DMS53 (cell line): ENCODE measurements at places on chromosomes 1 and 21.

DNA sequence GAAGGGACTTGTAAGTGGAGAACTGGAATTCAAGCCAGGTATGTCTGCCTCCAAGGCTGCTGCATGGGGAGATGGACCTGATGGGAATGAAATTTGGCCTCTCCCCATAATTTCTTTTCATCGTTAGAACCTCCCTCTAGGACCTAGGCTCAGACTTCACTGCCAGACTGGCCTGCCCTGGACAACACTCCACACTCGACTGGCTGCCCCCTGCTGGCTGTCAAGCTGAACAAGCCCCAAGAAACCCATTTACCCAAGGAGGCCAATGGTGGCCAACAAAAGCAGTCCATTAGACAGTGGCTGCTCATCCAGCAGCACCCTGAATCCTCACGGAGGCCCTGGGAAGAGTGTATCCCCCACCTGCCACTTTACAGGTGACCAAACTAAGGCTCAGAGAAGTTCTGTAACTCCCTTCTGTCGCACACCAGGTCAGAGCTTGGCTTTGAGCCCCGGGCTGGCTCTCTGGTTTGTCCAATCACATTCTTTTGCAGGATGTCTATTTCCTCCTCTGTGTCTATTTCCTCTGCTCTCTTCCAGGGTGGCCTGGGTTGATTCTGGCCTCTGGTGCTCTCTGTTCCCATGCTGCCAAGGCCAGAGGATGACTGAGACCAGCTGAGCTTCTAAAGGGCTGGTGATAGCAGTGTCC, 3.8 kb downstream of the RNF186 start:
- DNase-seq = peak; percentile 64

DNA sequence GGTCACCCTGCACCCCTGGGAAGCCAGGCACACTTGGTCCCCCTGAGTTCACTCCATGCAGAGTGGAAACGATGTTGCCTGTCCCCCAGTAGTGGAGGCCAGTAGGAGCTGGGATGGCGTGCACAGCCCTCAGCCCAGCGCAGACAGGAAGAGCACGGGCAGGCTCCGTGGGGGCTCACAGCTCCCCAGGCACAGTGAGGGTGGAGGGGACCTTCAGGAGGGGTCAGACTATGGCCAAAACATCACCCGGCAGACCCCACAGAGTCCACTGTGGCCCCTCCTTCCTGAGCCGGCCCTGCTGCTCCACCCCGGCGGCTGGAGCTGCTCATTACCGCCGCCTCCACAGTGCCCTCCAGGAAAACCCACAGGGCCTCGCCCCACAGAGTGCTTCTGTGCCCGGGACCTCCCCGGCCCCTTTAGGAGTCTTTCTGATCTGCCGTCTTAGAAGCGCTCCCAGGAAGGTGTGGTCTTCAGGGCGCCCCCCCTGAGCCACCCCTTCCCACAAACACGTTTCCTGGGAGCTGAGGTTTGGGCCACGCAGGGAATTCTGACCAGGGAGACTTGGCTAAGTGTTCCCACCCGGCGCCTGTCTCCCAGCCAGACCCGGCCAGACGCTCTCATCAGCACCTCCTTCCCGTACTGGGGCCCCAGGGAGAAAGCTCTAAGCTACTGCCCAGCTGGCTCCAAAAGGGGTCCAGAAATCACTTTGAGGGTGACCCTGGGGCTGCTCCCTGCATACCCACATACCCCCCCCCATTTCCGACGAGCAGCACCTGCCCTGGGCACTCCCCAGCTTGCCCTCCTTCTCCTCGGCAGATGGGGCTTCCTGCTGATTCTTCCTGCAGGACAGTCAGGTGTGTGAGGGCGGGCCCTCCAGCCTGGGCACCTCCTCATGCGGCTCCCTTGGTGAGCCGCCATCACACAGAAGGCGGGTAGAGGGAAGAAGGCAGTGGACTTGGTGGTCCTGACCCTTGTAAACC, 38.8 kb downstream of the RIPK4 start:
- no peak for DNase-seq

- no peak for DNase-seq
Observed at GRCh38 chr1:25563330-25564215, 20.2 kb downstream of the LDLRAP1 start.

DNA sequence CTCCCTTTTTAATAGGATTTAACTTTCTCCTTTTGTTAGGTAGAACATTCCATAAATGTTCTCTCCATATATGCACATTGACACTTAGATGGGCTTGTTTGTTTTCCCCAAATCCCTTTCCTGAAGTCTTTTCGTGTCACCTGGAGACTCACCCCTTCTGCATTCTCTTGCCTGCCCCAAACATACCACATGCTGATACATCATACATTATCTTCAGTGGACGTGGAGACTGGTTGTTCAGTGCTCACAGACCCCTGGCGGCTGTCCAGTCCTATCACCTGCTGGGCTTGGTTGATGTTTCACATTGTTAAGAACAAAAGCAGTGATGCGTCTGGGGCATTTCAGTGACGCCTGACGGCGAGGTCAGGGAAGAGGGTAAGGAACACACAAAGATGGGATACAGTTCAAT, 22.2 kb downstream of the FMOD start:
- DNase-seq = peak; percentile 97

- DNase-seq = no peak
Observed at GRCh38 chr1:225670806-225671733, 18.1 kb upstream of the ENAH start.

- no peak for DNase-seq
Observed at GRCh38 chr1:10698726-10699469, 97.5 kb downstream of the CASZ1 start.

GRCh38 chr1:36941316-36941978, 92.9 kb downstream of the GRIK3 start:
- DNase-seq = no peak

- DNase-seq = no peak
Observed at GRCh38 chr1:9211291-9211811, 23.2 kb upstream of the H6PD start.

DNA sequence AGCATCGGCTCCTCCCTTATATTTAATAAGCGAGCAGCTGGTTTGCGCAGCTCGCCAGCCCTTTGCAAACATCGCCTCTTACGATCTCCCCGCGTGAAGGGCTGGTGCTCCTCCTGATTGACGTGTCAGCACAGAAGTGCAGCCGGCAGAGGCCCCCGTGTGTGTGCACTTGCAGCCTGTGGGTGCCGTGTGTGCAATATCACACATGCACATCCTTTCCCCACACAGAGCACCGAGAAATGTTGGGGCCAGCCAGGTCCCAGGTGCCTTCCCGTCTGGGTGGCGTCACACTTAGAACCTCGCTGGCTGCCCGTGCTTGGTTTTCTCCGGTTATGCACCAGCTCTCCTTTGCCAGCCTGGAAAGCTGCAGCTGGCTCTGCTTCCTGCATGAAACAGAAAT, 126.6 kb upstream of the AJAP1 start:
- DNase-seq = no peak

- no peak for DNase-seq
Observed at GRCh38 chr1:13826591-13826990, 126.6 kb downstream of the PRDM2 start.

GRCh38 chr1:152735648-152736047, 22.2 kb upstream of the KPRP start:
- DNase-seq = peak; percentile 4

GRCh38 chr1:12085643-12086260, 22.6 kb downstream of the TNFRSF8 start:
- no peak for DNase-seq

GRCh38 chr1:113255038-113255719, 135.1 kb upstream of the MAGI3 start:
- no peak for DNase-seq

- DNase-seq = no peak
Observed at GRCh38 chr1:150808121-150808520, at the start of gene CTSK. TSS of gene CTSK (minus strand) at chr1:150808260. CDS start at chr1:150806805, 1,455 bp downstream.

- no peak for DNase-seq
Observed at GRCh38 chr1:223301371-223301770, 62.6 kb downstream of the SUSD4 start.

- peak; percentile 60 for DNase-seq
Observed at GRCh38 chr1:230702934-230703678, 10.8 kb downstream of the AGT start.

GRCh38 chr1:200665861-200666260, 3.8 kb downstream of the DDX59 start:
- no peak for DNase-seq

- DNase-seq = peak; percentile 33
Observed at GRCh38 chr1:9726406-9726805, 74.9 kb downstream of the PIK3CD start.

DNA sequence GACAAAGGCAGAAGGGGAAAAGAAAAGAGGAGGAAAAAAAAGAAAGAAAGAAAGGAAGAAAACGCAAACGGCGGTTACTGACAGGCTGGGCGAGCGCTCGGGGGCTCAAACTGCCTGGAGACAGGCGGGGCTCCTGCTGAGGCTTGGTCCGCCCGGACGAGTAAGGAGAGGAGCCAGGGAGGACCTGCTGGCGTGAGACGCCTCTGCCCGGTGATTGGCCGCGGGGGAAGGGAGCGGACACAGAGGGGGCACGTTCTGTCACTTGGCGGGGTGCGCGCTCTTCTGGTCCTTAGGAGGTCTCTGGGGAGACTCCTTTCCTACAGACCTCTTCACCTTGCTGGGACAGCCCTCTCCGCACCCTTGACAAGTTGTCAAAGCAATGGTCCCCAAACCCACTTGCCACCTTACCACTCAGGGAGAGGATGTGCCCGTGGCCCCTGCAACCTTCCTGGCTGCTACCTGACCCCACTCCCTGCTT, 791 bp upstream of the PIK3R3 start:
- peak; percentile 96 for DNase-seq
